Activated naive CD4-positive, alpha-beta T cell treated with anti-CD3 and anti-CD28 coated beads, Interleukin-2, amount 10 ng/mL, durations not matched to agents 5 hours and 36 hours (primary cell): ENCODE measurements at places on chromosomes 5 and 9. TPM values are rescaled to one million over a fixed set of nuclear protein-coding genes. Genes with fewer than 3 reads are reported as not detected.

Gene GPR151
- total RNA-seq = not detected

Gene GHR
- not detected for total RNA-seq

Gene HAVCR2
- 57.3 TPM for total RNA-seq

Gene C9orf50
- total RNA-seq = not detected

Gene PCDHGB3
- 0.14 TPM for total RNA-seq

Gene C5orf34
- 9.6 TPM for total RNA-seq

Gene FREM1
- total RNA-seq = not detected

Gene PDZD2
- not detected for total RNA-seq

Gene FOXD4L3
- total RNA-seq = not detected

Gene ARL10
- 11.6 TPM for total RNA-seq

Gene KCNN2
- total RNA-seq = not detected

Gene GARIN3
- 0.10 TPM for total RNA-seq

Gene MAMDC2
- total RNA-seq = not detected

Gene KDM4C
- 62.3 TPM for total RNA-seq

Gene C9orf153
- total RNA-seq = not detected

Gene AGPAT2
- total RNA-seq = 17.8 TPM

Gene PCDHB12
- total RNA-seq = not detected

Gene C5orf15
- total RNA-seq = 24.7 TPM
